SK-N-SH treated with all-trans-retinoic acid at 6 μM for 48 hours (cell line): ENCODE measurements at places on chromosomes 3 and 15.

DNA sequence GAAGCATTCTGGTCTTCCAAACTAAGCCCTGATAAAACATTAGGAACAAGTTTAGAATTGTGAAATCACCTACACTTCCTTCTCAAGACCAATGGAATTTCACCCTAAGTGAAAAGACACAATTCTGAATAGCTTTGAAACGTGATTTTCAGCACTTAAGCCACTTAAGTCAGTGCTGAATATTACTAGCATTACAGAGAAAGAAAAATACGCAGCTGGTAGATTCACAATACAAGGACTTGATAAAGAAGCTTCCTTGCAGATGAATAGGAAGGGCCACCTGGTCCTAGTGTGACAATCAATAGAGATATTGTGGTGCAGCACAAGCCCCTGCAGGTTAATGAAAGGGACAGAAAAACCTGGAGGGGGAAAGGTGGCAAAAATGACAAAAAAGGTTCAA, 353.1 kb upstream of the ALCAM start:
- ATAC-seq, result no peak

DNA sequence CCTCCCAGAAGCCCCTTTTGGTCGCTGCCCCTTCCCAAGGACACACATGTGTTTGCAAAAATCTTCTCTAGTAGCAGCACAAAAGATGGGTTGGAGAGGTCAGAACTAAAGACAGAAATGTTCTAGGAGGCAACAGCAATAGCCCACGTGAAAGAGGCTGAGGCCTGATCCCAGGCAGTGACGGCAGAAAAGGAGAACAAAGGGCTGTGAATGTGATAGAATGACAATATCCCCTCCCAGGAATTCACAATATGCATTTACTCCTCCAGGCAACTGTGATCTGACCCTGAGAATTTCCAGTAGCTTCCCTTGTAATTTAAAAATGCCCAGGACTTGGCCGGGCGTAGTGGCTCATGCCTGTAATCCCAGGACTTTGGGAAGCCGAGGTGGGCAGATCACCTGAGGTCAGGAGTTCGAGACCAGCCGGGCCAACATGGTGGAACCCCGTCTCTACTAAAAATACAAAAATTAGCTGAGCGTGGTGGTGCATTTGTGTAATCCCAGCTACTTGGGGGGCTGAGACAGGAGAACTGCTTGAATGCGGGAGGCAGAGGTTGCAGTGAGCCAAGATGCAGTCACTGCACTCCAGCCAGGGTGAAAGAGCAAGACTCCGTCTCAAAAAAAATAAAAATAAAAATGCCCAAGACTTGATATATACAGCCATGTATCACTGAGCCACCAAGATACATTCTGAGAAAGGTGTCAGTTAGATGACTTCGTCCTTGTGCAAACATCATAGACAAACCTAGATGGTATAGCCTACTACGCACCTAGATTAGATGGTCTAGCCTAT, 43.6 kb upstream of the PIAS1 start:
- no peak for ATAC-seq

GRCh38 chr3:193686665-193687483, 93.9 kb downstream of the OPA1 start:
- ATAC-seq, result no peak

DNA sequence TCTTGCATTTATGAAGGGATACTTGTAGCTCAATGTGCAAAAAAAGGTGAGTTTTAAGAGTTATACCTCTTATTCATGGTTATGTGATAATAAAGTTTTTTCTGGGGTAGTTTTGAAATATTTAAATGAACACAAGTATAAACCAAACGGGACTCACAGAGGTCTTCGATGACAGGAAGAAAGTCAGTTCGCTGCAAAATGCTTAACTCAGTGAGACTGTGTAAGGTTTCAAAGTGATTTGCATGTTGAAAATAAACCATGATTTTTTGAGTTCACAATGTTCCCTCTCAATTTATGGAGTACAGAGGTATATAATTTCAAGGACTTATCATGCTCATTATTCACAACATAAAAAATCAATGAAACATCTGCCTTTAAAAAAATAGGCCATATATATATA, 36.3 kb upstream of the MYH15 start:
- ATAC-seq, result no peak

DNA sequence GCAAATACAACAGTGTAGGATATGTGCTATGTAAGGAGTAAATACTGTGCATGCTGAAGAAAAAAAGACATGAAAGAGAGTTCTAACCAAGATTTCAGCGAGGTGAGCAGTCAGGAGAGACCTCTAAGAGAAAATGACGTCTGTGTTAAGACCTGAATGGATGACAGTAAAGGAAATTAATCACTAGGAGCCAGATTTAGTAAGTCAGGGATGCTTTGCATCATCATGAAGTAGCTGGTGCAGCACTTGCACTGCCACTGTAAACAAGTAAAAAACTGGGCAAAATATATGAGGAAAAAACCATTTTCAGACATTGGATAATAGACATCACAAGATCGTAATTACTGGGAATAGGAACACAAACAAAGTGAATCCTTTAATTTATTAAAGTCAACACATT, 32.6 kb downstream of the RTP4 start:
- ATAC-seq, result no peak

GRCh38 chr15:99507504-99508310, 58.1 kb upstream of the MEF2A start:
- ATAC-seq, result peak; percentile 56

DNA sequence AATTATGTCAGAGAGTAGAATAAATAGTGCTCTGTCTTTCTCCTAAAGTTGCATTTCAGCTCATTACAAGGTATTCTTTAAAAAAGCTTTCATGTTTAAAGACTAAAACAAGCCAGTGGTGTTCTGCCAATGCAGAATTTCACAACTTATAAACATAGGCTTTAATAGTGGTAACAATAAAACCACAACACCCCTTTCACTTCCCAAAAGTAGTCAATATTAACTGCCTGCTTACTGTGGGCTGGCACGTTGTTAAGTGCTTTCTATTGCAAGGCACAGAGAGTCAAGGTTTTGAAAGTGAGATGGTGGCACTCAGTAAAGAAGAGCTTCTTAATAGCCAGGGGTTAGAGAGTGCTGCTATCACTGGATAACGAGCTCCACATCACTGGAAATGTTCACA, 8.4 kb upstream of the RTP1 start:
- ATAC-seq, result no peak

GRCh38 chr3:113867506-113867905, 28.9 kb downstream of the GRAMD1C start:
- ATAC-seq, result no peak

- ATAC-seq, result no peak
Measured at GRCh38 chr15:97013491-97013890, 683.0 kb downstream of the NR2F2 start.

DNA sequence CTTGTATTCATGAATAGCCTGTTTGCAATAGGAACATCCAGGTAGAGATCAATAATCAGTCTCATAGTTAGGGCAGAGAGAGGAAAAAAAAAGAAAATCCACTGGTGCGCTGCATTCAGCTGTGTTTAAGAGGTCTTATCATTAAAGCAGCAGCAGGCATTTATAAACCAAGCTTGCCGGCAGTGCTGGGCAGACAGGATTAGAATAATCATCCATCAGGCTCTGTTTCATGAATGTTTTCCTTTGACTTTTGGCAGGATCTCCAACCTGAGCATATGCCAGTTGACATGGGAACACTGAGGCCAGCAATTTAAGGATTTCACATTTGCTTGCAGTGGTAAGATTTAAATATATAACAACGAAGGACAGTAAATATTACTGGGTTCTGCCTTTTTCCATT, 305.2 kb upstream of the SEMA6D start:
- ATAC-seq, result peak; percentile 57; the same call in 2 of the 3 replicates

DNA sequence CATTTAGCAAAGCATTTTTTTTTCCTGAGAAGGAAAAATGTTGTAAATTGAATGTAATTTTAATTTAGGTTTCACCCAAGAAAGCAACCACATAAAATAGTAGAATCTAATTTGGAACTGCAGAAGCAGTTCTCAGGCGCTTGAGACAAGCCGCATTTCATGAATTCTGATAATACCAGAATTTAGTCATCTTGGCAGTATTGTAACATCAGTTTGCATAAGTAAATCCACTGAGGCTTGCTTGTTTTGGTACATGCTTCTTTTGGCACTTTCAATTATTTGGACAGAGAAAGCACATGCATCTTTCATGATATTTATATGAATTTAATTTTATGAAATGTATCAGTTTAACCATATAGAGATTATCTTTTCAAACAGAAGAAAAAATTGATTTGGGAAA, 389.7 kb upstream of the ROBO1 start:
- ATAC-seq, result no peak

DNA sequence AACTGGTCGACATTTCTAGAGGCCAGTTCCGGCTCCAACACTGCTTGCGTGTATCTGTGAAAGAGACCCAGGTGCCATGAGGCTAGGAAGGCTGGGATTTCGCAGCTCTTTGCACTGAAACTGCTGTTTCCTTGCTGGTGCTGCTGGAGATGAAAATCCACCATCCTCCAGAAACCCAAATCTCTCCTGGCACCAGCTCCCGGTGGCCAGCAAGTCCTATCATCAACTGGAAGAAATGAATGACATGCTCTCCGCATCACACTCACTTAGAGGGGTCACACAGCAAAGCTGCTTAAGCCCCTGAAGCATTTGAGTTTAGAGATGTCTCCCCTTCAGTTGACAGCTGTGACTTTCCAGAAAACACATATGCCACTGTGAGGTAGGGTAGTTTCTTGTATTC, 471.8 kb upstream of the PROK2 start:
- no peak for ATAC-seq

- ATAC-seq, result peak; percentile 0; the same call in 2 of the 3 replicates
Measured at GRCh38 chr15:63072809-63073277, 30.3 kb downstream of the TPM1 start.

- ATAC-seq, result no peak
Measured at GRCh38 chr3:122168044-122168443, 15.4 kb upstream of the CASR start.

GRCh38 chr3:40477666-40478065, 744 bp downstream of the ZNF619 start:
- peak; percentile 30 for ATAC-seq

DNA sequence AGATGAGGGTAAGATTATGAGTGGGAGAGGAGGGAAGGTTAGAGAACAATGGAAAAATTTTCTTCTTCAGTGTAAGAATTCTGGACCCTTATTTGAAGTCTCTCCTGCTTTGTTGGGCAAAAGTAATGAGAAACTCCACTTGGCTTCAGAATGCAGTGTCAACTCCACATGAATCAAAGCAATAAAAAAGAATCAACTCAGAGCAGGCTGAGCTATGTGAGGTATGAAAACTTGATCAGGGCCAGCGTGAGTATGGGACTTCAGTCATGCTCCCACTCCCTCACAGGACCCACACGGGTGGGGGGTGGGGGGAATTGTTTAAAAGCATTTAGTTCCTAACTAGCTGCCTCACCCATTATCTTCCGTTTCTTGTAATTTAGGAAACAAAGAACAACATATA, 502.2 kb downstream of the PDCD6IP start:
- ATAC-seq, result no peak

- no peak for ATAC-seq
Measured at GRCh38 chr3:46962427-46962826, 14.1 kb downstream of the CCDC12 start.

GRCh38 chr3:78690766-78691165, 1077.0 kb downstream of the ROBO1 start:
- ATAC-seq, result no peak

DNA sequence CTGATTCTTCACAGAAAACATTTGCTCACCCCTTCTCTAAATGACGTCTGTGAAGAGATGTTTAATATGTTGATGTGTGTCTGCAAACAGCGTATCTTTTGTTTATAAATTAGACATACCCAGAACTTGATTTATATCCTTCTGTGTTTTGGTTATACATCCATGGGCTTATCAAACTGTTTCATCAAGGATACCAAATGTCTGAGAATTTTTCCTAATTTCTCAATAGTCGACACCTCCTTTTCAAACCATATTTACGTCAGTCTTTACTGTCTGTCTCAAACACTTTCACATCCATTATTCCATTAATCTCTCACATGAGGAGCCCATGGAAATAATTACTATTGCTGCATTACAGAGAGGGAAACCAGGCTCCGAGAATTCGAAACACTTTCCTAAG, 85.4 kb downstream of the FGF12 start:
- ATAC-seq, result no peak

DNA sequence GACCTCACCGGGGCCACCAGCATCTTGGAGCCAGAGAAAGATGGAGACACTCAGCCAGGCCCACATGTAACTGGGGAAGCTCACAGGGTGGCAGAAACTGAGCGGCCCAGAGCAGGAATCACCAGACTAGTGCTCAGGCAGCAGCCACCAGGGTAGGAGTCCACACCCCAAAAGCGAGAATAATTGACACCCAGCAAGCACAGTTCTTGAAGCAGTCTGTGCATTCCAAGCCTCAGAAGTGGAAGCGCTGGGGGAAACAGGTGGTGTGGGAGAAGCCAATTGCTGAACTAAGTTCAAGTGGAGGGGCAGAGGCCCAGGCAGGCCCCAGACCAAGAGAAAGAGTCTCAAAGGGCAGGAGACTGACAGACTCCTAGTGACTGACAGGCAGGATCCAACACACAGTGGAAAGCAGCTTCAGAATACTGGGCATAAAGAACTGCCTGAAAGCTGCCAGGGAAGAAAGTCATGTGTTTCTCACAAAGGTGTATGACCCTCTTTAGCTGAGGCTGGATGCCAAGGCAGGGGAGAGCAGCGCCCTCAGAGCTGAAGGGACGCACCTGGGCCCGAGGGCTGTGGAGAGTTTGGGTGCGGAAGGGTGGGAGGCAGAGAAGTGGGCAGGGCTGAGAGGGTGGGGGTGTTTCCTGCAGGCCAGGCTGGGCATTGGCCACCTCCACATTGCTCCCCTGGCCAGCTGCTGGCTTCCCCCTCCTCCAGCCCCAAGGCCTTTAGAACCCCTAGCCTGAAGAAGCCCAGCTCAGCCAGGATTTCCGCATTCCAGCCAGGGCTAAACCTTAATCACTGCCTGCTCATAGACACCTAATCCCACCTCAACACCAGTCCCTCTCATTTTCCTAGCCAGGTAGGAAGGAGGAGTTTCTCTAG, 7.7 kb downstream of the NT5DC2 start:
- no peak for ATAC-seq

DNA sequence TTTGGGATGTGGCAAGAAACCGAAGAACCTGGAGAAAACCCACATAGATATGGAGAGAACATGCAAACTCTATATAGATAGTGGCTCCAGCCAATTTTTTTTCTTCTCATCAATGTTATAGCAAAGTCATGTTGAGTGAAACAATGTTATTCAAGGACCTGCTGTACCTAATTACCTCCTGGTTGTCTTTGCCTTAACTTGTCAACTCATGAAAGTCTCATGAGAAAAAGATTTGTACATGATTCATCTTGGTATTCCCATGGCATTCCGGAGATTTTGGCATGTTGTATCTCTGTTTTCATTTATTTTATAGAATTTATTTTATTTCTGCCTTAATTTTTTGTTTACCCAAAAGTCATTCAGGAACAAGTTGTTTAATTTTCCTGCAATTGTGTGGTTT, 303.8 kb upstream of the CDIN1 start:
- ATAC-seq, result no peak

- peak; percentile 56; the same call in 1 of the 3 replicates for ATAC-seq
Measured at GRCh38 chr3:48058091-48058490, 41.9 kb upstream of the MAP4 start.

DNA sequence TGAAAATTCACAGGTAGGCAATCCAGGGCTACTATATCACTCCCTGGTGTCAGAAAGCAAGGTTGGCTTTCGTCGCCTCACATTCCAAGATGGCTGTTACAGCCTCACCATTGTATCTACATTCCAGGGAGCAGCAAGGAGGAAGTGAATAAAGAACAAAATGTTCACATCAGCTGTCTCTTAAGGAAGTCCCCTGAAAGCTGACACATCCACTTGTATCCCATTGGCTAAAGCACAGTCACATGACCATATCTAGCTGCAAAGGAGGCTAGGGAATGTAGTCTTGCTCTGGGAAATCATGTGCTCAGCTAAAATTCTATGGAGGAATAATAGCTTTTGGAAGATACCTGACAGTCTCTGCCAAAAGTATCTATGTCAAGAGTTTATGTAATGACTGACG, 12.8 kb upstream of the GATA2 start:
- ATAC-seq, result no peak
